ENCODE measurements at places on chromosomes 11 and 22.

- peak; percentile 13 for DNase-seq
These were observed 101.2 kb upstream of the HSD17B12 start for GRCh38 chr11:43579171-43579918.

GRCh38 chr11:70474710-70475109 lies 76.4 kb downstream of the CTTN start:
- DNase-seq, result no peak

GRCh38 chr11:133901999-133902398 lies 54.8 kb downstream of the IGSF9B start:
- no peak for DNase-seq

DNA sequence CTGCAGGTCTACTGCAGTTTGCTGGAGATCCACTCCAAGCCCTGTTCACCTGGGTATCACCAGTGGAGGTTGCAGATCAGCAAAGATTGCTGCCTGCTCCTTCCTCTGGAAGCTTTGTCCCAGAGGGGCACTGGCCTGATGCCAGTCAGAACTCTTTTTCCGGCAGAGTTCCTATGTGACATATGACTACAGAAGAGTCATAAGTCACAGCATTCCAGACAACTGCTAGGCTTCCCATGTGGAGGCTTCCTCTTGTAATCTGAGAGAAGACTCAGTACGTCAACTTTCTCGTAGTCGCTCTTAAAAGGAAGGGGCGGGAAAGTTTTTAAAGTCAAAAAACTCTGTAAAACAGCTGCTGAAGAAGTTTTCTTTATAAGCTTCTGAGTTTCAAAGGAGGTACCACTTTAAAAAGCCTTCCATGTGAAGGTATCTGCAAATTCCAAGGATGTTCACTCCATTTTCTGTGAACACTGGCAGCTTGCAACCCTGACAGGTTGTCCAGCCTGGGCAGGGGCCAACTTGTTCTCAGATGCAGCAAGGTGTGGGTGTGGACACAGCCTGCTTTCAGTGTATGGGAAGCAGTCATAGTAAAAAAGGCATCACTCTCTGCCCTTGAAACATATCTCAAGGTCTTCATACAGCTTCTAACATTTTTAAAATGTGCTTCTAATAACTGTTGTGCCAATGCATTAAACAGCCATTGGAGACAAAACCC lies 97.8 kb downstream of the ME3 start:
- no peak for DNase-seq

GRCh38 chr22:49963647-49964026 lies 3.1 kb downstream of the PIM3 start:
- peak; percentile 54 for DNase-seq

DNA sequence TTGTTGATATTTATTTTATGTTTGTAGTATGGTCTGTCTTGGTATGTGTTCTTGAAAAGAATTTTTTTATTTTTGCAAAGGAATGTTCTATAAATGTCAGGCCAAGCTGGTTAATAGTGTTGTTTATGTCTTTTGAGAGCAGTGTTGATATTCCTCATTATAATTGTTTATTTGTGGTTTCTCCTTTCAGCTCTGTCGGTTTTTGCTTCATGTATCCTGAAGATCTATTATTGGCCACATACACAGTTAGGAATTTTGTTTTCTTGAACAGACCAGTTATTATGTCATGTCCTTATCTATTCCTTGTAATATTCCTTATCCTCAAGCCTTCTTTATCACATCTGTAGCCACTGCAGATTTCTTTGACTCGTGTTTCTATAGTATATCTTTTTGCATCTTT lies 56.5 kb downstream of the PDHX start:
- DNase-seq, result no peak

GRCh38 chr11:10308201-10308954 lies 3.5 kb downstream of the ADM start:
- no peak for DNase-seq

DNA sequence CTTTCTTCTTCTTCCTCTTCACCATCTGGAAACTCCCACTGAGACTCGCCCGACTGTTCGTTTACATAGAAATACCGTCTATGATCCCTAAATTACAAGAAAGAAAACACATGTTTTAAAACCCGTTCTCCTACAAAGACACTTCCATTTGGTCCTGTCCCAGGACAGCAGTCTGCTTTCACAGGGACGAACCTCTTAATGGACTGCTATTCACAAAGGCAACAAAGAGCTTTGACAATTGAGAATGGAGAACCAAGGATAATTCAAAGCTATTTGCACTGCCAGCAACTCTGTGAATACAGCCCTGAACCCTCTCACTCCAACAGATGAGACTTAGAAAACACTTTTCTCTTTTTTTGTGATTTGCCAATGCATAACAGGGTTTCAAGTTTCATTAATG lies 16.3 kb upstream of the AGBL2 start:
- no peak for DNase-seq

- DNase-seq, result no peak
These were observed 28.0 kb downstream of the NCAM1 start for GRCh38 chr11:112989198-112989597.

DNA sequence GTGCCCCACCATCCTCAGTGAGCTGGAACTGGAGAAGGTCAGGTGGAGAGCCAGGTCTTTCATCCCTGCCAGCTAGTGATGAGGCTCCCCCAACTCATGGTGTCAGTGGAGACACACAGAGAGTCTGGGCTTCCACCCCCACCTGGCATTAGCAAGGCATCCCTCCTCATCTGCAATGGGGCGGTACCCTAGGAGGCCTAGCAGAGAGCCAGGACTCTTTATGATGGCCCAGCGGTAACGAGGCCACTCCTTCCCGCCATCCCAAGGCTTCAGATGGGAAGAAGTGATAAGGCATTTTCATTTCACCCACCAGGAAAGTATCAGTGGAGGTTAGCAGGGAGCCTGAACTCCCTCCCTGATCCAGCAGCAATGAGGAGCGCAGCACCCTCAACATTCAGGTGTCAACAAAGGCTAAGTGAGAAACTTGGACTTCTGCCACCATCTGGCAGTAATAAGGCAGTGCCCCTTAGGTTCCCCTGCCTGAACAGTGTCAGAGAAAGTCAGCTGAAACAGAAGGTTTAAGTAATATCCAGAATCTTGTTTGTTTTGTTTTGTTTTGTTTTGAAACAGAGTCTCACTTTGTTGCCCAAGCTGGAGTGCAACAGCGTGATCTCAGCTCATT lies 40.5 kb upstream of the FBLN1 start:
- DNase-seq, result no peak

DNA sequence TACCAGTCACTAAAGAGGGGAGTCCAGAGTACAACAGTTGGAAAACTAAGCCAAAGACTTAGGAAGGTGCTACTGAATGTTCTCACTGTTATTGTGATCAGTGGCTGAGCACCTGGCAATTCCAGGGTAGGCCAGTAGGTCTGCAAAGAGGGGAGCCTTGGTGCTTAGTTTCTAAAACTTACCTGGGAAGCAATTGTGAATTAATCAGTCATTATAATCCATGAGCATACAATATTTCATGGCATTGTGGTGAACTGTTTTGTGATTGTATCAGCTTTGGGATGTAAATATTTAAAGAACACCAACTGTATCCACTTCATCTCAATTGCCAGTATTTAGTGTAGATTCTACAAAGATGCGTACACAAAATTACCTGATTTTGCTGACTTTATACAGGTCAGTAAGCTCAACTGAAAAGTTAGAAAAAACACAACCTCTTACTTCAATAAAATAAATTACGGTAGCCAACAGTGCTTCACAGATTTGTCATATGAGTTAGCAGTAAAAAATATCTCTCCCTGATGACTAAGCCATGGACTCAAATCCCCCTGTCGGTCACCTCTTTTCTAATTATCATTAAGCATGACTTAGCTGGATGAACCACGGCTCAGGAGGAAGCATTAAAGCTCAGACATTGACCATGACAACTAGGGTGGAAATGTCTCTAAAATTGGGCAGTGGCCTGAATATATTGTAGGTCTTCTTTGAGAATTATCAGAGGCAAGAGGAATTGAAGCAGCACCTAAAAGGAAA lies 30.8 kb upstream of the SORL1 start:
- DNase-seq, result no peak

GRCh38 chr22:26321469-26321913 lies 107.6 kb upstream of the ASPHD2 start:
- peak; percentile 42 for DNase-seq

- no peak for DNase-seq
These were observed 335 bp downstream of the TMEM138 start for GRCh38 chr11:61362542-61362875.

GRCh38 chr11:35102267-35102666 lies 36.7 kb upstream of the CD44 start:
- DNase-seq, result no peak

- DNase-seq, result no peak
These were observed 70.2 kb downstream of the ZBTB16 start for GRCh38 chr11:114129699-114130098.

- no peak for DNase-seq
These were observed 233.4 kb upstream of the KIRREL3 start for GRCh38 chr11:127233998-127234397.

Data from left colon (tissue), 2 donors.